ENCODE measurements at places on chromosomes 12 and 14.

GRCh38 chr14:23577004-23577681, 1.4 kb downstream of the JPH4 start:
- no peak for DNase-seq

DNA sequence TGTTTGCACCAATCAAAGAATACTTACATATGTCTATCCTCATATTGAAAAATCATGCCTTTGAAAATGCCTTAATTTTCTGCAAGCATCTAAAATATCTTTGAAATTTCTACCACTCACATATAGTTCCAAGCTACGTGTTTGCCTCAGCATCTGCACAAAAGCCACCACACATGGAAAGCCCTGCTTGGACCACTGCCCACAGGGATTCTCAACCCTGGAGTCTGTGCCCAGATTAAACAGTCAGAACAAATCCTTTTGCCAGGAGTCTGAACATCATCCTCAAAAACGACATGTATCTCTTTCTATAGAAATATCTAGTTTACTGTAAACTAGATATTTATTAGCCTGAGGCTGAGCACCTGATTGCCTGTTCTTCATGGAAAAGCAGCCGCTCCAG, 32.6 kb downstream of the ARMH4 start:
- no peak for DNase-seq

DNA sequence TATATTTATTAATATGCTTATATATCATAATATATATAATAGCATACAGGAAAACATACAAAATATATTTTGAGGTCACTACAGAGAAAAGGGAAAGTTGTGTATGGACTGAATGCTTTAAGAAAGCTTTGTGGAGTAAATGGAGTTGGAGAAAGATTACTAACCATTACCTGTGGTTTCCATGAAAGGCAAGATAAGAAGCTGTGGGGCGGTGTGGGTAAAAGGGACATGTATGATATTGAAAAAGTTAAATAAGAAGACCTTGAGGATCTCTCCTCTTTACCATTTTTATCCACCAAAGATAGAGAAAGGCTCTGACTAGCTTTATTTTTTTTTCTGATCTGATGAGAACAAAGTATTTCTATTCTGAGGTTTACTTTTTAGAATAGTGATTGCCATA, 404.4 kb downstream of the TRHDE start:
- no peak for DNase-seq

- DNase-seq, result no peak
These were observed 823 bp upstream of the TSPAN11 start for GRCh38 chr12:30925607-30926242.

All from SW 1271 (cell line).